ENCODE measurements at places on chromosomes 3 and 15. TPM values are rescaled to one million over a fixed set of nuclear protein-coding genes. Genes with fewer than 3 reads are reported as not detected.

DNA sequence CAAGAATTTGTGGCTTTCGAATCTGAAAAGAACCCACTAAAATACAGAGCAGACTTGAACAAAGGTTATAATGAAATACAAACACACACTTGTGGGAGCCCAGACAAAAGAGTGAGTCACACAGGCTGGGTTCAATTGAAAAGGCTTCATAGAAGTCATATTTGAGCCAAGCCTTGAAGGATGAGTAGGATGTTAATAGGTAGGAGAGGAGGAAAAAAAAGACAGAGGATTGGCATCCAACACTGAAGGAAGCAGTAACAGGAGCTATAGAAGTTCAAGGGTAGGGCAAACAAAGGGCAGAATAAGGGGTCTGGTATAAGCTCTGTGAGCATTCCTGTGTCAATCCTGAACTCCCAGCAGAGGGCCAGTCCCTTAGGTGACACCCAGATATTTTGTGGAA lies 325.4 kb downstream of the FOXP1 start:
- ATAC-seq = no peak

C3orf22 gene
- total RNA-seq = not detected

GRCh38 chr3:151443583-151443982 lies 17.3 kb downstream of the IGSF10 start:
- no peak for ATAC-seq

VIPR1 gene
- total RNA-seq = 12.1 TPM

- no peak for ATAC-seq
These were observed 4.0 kb downstream of the ANKDD1A start for GRCh38 chr15:64915518-64916227.

KLHL25 gene
- 4.6 TPM for total RNA-seq

WNT7A gene
- total RNA-seq = 0.29 TPM

MYO5A gene
- total RNA-seq = 59.3 TPM

GRCh38 chr3:170555329-170555728 lies 30.5 kb downstream of the SLC7A14 start:
- no peak for ATAC-seq

DNA sequence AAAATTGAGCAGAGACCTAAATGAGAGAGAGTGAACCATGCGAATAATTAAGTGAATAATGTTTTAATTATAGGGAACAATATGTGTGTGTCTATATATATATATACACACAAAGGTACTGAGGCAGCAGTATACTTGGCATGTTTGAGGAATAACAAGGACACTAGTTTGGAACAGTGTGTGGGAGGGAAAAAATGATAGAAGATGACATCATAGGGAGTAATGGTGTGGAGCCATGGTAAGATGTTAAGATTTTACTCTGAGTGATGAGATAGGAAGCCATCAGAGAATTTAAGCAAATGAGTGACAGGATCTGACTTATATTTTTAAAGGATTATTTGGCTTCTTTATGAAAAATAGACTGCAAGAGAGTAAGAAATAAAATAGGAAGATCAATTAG lies 29.1 kb downstream of the DTWD1 start:
- ATAC-seq = no peak

SLC22A13 gene
- 1.5 TPM for total RNA-seq

DNA sequence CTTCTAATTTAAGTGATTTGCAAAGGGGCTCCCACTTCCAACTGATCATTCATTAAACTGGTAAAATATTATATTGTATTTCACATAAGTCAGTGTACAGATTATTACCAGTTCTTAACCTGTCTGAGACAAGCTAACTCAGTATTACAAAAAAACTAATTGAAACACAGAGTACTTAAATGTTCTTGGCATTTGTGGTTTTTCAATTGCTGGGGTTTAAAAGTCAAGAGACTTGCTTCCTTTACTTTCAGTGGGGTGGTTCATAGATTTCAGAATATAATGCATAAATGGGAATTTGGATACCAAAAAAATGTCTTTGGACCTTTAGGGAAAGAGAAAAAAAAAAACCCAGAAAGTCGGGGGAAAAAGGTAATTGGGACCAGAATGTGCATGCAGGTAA lies 85.0 kb downstream of the ATP10A start:
- no peak for ATAC-seq

KNG1 gene
- not detected for total RNA-seq

DNA sequence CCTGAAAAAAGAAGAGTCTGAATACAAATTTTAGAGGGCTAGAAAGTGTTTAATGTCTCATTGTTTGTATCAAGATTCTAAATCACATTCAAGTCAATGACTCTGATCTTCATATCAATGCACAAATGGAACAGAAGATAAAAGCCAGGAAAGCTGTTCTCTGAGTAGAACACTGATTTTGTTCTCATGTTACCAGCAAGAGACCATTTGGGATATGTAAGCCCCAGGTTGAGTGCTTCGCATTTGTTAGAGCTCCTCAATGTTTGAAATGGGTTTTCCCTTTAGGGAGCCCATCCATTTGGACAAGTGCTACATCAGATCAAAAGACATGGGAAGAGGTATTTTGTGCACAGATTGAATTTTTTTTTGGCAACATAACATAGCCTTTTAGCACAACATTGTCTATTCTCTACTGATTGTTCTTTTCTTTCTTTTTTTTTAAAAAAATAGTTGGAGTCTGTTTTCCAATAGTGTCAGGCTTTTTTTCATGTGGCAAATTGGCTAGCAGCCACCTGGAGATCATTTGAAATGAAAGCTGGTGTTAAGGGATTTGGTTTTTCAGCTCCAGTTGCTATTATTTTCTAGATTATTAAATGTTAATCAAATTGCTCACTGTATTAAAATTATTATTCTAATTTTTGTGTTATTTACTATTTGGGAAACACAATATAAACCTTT lies 74.5 kb upstream of the ZPLD1 start:
- ATAC-seq = no peak

HHATL gene
- not detected for total RNA-seq

GLDN gene
- not detected for total RNA-seq

GRCh38 chr15:55628369-55628730 lies 40.2 kb upstream of the PYGO1 start:
- no peak for ATAC-seq

GRCh38 chr3:56363720-56364119 lies 104.5 kb downstream of the ERC2 start:
- no peak for ATAC-seq

CFAP44 gene
- total RNA-seq = 11.6 TPM
